ENCODE measurements at places on chromosomes 11 and 22.

DNA sequence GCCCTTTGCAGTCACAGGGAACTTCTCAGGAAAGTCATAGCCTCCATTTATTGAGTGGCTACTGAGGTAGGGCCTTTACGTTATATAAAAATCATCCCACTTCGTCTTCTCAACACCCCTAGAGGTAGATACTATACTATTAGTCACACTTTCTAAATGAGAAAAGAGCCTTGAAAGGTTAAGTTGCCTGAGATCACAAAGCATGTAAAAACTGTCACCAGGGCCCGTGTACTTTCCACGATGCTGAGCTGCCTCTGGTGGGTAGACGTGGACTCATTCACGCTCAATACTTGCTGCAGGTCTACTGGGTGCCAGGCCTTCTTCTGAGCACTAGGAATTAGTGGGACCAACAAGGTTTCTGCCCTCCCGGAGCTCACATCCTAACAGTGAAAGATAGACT lies 16.3 kb downstream of the CHRDL2 start:
- DNase-seq = no peak

- no peak for DNase-seq
Measured at GRCh38 chr11:130261571-130261970, 53.1 kb downstream of the ZBTB44 start.

GRCh38 chr11:44306052-44306917 lies 3.7 kb downstream of the ALX4 start:
- DNase-seq = no peak

- DNase-seq = no peak
Measured at GRCh38 chr11:115780646-115781362, 276.6 kb upstream of the CADM1 start.

GRCh38 chr11:90223248-90223585 lies 368 bp upstream of the CHORDC1 start:
- DNase-seq = no peak

DNA sequence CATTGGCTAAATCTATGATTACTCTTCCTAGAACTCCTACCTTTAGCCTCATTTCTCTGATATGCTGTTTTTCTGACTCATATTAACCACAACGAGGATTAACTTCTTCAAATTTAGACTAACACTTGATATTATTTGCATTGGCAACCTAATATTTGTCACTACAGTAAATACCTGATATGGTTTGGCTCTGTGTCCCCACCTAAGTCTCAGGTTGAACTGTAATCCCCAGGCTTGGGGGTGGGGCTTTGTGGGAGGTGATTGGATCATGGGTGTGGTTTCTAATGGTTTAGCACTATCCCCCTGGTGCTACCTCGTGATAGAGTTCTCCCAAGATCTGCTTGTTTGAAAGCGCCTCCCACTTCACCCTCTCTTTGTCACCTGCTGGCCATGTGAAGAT lies 17.1 kb upstream of the MED17 start:
- no peak for DNase-seq

GRCh38 chr11:69959461-69959860 lies 118.7 kb upstream of the ANO1 start:
- no peak for DNase-seq

DNA sequence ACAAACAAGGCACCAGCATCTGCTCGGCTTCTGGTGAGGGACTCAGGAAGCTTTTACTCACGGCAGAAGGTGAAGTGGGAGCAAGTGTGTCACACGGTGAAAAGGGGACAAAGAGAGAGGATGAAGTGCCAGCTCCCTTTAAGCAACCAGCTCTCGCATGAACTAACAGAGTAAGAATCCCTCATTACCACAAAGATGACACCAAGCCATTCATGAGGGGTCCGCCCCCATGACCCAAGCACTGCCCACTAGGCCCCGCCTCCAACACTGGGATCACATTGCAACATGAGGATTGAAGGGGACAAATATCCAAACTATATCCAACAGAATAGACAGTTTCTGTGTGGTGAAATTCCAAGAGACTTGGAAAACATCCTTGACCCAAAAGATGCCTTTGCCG lies 198.2 kb upstream of the POU2AF2 start:
- no peak for DNase-seq

- DNase-seq = no peak
Measured at GRCh38 chr11:34798985-34799384, 117.2 kb downstream of the APIP start.
